ENCODE measurements at places on chromosomes 3 and 15.

DNA sequence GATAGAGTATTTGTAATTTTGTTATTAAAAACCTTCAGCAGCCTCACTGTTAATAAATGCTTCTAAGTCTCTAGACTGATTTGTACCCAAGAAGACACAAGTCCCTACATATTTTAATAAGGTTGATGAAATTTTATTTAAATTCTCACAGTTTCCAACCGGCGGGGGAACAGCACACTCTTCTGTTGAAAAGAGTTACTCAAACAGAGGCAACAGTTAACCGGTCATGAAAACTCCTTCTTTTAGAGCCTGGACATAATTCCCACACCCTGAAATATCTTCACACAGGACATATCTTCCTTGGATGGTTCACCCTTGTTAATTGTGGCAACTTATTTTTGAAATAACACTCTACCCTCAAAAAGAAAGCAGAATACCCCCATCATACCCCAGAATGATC is 278.8 kb downstream of the FOXP1 start:
- no peak for DNase-seq

DNA sequence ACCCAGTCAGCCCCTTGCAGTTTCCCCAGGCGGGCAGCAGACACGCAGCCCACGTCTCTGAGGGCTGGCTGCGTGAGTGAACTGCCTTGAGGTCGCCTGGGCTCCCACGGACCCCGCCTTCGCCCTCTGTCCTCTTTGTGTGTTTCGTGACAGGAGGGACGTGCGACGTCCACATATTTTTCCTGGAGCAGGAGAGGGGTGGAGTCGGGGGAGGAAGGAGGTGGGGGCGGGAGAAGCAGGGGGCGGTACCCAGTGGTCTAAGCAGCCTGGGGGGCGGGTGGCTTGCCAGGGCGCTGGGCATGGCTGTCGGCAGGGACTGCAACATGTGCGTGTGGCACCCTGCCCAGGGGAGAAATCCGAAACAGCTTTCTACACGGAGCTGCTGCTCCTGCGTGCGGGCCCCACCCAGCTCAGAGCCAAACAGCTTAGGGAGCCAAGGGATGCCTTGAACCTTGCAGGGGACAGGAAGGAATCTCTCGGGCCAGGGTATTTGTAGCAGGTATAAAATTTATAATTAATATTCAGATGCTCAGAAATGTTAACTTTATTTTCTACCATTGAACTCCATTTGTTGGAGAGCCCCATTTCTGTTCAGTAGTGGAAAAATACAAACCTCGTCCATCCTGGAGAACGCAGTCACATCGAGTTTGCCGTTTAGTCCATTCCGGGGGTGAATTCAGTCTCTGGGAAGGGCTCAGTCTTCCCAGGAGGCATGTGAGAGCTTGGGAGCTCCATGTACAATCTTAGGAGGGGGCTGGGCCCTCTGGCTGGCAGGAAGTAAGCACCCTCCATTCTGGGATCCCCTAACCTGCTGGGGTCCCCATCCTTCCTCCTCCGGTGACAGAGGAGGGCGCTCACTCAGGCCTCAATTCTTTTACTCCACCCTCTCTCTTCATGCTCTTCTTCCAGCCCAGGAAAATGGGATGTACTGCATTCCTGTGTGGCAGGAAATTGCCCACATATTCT is 79.1 kb upstream of the MEF2A start:
- no peak for DNase-seq

GRCh38 chr15:62068071-62068809 is 1.5 kb downstream of the C2CD4A start:
- peak; percentile 5 for DNase-seq

DNA sequence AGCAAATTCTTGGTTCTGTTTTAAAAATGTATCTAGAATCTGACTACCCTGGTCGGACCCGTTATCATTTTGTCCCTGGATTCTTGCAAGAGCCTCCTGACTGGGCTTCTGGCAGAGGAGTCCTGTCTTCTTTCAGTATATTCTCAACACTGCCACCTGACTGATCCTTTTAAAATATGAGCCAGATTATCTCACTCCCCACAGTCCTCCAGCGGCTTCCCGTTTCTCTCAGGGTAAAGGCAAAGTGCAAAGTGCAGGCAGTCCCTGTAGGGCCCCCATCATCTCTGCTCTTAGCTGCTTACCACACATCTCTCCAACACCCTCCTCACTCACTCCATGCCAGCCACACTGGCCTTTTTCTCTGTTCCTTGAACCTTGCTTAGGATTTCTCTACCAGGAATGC is 28.4 kb downstream of the CRTC3 start:
- DNase-seq: no peak

DNA sequence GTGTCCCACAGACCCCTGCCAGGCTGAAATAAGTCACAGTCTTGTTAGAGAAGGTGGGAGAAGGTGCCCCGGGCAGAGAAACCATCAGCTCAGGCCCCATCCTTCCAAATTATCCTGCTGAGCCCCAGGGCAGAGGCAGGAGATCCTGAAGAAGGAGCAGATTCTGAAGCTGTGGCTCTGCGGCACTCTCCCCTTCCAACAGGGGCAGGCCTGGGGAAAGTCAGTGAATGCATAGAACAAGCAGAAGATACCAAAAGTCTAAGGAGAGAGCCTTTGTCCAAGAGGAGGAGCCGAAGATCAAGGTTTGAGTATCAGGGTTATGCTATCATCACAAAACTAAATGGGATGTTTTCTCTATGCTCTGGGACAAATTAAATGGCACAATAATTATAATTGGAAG is 249.3 kb downstream of the XXYLT1 start:
- no peak for DNase-seq

- no peak for DNase-seq
Measured at GRCh38 chr3:56829533-56829932, 27.8 kb upstream of the ARHGEF3 start.

- DNase-seq: no peak
Measured at GRCh38 chr15:52010633-52011595, 8.1 kb upstream of the MAPK6 start.

DNA sequence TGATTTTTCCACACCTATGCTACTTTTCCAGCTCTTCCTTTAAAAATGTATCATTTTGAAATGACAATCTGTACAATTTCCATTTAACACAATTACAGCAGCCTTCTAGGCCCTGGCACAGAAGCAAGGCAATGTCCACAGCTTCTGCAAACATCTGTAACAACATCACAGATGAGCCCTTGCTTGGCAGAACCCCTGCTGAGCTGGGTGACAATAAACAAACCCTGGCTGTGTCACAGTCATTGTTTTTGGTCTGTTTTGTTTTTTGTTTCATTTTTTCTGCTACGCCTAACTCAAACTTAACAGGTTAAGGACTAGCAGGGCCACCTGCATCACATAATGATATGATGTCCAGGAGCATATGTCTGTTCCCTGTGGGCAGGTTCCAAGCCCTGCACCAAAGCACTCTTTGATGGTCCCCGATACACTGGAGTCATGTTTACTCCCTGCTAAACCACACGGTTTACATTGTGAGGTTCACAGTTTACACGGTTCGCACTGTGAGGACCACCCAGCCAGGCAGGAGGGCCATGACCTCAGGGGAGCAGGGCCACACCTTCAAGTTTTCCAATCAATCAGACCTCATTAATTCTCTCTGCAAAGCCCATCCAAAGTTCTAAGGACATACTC is 186.8 kb upstream of the CHRNA7 start:
- no peak for DNase-seq

GRCh38 chr3:8629151-8630021 is 15.2 kb downstream of the SSUH2 start:
- no peak for DNase-seq

- no peak for DNase-seq
Measured at GRCh38 chr3:174540116-174540908, 318.8 kb upstream of the NAALADL2 start.

GRCh38 chr15:82393671-82394070 is 35.9 kb upstream of the GOLGA6L9 start:
- DNase-seq: no peak

DNA sequence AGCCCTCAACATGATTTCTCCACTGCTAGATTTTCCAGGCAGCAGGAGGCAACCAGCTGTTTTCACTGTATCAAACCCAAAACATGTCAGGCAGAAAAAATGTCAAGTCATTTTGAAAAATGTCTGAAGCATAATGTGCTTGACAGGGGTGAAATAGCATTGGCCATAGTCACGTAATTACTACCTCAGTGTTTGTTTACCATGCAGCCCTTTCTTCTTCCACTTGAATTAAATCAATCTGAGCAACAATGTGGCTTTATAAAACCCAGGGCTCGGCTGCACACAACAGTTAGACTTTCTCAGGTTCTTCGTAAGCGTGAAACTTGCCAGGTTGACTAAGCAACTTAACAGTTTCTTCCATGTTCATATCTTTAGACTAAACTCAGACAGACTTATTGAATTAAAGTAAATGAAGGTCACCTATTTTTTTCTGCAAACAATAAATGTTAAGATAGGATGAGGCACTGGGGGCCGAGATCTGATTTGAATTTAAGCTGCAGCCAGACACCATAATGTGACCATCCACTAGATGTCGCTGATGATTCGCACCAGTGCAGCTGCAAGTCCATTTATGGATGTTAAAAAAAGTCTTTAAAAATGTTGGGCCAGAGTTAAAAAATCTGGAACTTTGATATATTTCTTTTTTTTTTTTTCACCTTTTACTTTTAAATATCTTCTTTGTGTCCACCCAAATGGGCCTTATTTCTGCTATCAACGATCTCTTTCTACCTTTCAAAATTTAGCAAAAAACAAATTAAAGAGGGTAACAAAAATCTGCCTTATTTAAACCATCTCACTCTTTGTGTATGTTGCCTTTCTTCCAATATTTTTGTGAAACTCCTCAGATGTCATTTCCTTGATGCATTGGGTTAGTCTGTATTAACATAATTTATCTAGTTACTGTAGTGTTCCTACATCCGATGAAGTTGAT is 305.9 kb downstream of the CACNA2D3 start:
- no peak for DNase-seq

- DNase-seq: no peak
Measured at GRCh38 chr3:128418900-128419299, 47.8 kb downstream of the DNAJB8 start.

GRCh38 chr3:119221779-119222320 is 18.8 kb downstream of the B4GALT4 start:
- DNase-seq: no peak

DNA sequence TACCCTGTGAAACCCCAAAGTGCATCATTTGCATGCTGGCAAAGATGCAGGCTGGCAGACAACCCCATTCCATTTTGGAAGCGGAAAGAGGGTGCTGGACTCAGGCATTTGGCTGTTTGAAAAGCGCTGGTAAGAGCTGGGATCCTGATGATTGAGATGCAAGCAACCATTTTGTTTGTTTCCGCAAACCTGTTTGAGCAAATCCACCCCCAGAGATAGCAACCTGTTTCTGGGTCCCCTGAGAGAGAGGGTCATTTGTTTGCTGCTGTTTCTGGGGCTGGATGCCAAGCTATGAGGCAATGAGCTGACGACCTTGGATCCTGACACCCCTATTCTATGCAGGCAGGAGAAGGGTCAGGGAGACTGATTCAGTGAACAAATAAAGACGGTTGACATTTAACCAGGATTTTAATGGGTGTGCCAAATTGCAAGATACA is 9.8 kb downstream of the SLC6A1 start:
- DNase-seq: no peak

GRCh38 chr3:56005196-56005805 is 463.0 kb downstream of the ERC2 start:
- DNase-seq: no peak

DNA sequence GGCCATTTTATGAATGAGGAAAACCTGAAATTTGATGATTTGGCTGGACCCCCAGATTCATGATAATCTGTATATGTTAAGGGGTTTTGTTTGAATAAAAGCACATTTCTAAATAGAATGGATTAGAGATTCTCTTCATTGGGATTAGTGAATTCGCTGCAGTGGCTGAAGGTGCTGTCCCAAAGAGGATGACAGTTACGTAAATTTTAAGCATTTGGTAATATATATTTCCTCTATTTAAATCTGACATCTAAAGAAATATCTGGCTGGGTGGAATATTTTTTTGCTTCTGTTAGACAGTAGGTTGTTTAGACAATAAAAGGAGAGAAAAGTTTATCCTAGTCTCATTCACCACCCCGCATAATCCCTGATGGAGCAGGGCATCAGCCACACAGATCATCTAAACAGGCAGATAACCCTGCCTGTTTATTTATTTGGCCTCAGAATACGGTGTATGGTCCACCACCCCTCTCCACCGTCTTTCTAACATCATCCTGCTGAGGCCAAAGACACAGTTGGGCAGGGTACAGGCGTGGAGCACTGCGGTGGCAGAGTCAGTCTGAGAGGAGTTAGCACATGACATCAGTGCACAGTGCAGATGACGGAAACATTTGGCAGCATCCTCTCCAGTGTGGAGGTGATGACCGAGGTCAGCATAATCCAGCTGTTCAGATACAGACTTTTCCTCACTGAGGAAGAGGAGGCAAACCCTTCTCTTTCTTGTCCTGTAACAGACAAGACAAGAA is 20.4 kb upstream of the NFKBIZ start:
- DNase-seq: peak; percentile 23

DNA sequence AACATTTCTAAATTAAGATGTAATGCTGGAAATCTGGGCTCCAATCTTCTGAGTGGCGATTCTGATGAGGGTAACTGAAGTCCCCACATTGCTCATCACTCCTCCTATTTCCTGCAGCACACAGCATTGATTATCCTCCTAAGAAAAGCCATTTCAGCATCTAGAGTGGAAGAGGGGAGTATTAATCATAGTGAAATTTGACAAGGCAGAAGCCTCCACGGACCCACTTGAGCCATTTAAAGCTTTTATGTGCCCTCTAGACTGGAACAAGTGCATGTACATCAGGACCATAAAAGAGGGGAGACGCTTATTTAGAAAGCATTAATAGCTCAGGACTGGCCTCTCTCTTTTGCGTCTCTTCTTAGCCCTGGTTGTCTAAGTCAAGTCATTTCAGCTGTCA is 25.8 kb downstream of the AQP9 start:
- no peak for DNase-seq

GRCh38 chr3:73848173-73848906 is 223.6 kb upstream of the PDZRN3 start:
- no peak for DNase-seq

GRCh38 chr3:73580343-73580742 is 44.4 kb downstream of the PDZRN3 start:
- no peak for DNase-seq

GRCh38 chr3:128353991-128354687 is 112.6 kb downstream of the DNAJB8 start:
- DNase-seq: no peak

GRCh38 chr3:14352002-14352627 is 50.3 kb upstream of the SLC6A6 start:
- no peak for DNase-seq

DNA sequence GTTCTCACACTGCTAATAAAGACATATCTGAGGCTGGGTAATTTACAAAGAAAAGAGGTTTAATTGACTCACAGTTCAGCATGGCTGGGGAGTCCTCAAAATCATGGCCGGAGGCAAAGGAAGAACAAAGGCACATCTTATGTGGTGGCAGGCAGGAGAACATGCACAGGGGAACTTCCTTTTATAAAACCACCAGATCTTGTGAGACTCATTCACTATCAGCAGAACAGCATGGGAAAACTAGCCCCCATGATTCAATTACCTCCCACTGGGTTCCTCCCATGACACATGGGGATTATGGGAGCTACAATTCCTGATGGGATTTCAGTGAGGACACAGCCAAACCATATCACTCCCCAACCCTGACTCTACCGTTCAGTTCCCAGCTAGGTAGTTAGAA is 59.7 kb upstream of the MINAR1 start:
- no peak for DNase-seq
